ENCODE measurements at places on chromosomes 3 and 15.

DNA sequence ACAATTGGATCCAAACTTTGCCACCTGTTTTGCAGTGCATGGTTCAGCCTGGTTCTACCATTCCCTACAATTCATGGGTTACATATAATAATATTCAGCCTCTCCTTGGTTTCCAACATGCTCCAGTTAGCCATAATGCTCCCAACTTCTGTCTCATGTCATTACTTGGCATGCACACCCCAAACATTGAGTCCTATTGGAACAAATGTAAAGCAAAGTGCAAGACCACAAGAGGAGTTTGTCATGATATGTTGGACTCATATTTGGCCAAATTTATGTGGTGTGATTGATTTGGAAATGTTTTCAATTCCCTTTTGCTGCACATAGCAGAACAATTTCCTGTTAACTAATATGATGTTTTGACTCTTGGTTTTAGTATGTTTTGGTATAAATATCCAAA, 50.2 kb downstream of the KCNAB1 start:
- DNase-seq, result no peak

- no peak for DNase-seq
Measured at GRCh38 chr15:60972866-60973265, 256.2 kb downstream of the RORA start.

DNA sequence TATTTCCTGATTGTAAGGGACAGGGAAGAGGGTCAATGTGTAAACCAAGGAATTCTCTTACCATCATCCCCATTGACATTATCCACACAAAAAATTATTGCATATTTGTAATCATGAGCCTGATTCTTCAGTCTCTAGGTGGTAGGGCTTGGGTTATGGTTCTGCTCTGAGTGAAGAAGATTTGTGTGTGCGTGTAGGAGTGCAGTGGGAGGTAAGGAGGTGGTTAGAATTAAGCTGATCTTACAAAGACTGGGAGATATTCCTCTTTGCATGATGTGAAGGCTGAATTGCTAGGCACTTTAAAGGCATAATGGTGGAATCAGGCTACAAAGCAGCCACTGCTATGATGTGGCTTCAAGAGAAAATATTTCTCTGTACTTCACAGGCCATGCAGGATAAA, 23.0 kb upstream of the MINDY4B start:
- no peak for DNase-seq

DNA sequence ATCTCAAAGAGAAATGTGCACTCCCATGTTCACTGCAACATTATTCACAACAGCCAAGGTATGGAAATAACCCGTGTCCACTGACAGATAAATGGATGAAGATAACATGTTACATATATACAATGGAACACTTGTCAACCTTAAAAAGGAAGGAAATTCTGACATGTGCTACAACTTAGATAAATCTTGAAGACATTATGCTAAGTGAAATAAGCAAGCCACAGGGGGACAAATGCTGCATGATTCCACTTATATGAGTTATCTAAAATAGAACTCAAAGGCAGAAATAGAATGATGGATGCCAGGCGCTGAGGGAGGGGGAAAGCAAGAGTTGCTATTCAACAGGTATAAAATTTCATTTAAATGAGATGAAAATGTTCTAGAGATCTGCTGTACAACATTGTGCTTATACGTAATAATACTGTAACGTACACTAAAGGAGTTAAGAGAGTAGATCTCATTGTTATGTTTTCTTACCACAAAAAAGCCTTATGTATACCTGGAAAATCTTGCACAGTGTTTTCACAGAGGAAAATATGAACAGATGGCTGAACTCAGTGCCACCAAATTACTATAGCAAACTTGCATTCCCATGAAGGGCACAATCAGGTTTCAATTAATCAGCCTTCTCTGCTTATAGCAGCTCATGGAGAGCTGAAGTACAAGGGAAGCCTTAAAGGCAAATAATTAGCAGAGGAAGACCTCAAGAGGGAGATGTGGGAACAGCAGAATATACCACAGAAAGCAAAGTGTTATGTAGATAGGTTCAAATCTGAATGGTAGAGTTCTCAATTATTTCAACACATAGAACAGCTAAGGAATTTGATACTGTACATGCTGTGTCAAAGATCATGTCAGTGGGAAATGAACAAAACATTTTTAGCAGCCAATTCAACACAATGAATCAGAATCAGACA, 8.1 kb upstream of the VPS39 start:
- peak; percentile 4 for DNase-seq

- DNase-seq, result no peak
Measured at GRCh38 chr3:24505691-24506550, 11.3 kb upstream of the THRB start.

DNA sequence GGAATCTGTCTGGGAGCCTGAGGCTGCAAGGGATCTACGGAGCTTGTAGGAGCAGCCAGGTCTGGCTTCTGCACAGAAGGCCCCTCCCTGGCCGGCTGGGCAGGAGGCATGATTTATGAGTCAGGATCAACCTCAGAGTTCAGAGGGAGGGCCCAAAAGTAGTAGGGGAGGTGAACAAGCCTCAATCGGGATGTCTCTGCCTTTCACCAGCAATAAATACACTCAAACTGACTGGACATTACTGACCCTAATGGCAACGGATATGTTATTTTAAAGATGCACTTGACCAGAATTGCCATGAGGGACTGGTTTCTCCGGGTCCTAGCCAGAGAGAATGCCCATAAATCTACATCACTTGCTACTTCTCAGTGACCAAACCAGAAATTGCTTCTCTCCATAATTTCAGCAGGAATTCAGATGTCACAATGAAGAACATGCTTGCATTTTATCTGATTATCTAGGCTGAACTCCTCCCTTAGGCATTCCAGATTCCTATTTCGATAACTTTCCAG, 109.6 kb upstream of the LMOD3 start:
- no peak for DNase-seq

GRCh38 chr3:88019024-88019423, 39.8 kb downstream of the CGGBP1 start:
- no peak for DNase-seq

DNA sequence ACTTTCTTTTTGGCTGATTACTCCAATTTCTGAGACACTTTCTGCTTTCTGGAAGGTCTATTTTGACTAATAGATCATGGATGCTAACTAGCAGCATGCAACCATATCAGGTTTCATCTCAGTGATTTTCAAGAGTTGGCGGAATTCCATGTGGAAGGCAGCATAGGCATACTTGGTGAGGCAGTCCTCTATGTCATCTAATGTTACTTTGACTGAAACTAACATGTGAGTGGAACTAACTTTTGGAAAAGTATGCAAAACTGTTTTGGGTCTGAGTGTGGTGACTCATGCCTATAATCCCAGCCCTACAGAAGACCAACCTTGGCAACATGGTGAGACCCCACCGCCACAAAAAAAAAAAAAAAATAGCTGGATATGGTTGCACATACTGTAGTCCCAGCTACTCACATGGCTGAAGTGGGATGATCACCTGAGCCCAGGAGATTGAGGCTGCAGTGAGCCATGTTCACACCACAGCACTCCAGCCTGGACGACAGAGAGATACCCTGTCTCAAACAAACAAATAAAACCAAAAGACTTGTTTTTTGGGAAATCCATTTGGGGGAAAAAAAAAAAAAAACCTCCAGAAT, 1033.7 kb downstream of the ROBO1 start:
- DNase-seq, result no peak

DNA sequence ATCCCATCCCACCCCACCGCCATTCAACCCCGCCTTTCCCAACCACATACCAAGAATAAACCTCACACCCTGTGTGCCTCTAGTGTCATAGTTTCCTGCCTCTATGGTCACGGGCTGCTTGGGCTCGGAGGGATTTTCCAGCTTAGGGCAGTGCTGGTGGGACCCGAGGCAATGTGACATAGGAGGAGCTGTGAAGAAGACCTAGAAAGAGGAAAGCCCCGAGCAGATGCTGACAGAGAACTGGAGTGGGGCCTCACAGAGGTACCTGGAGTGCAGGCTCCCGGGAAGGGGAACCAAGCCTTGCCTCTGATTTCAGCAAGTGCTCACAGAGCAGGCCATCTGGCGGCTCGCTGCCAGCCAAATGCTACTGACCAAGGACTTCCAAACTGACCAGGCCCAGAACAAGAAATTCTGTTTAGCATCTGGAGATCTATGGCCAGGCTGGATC, 27.5 kb downstream of the BHLHE40 start:
- no peak for DNase-seq

GRCh38 chr3:4752201-4753072, 226.8 kb upstream of the BHLHE40 start:
- no peak for DNase-seq

DNA sequence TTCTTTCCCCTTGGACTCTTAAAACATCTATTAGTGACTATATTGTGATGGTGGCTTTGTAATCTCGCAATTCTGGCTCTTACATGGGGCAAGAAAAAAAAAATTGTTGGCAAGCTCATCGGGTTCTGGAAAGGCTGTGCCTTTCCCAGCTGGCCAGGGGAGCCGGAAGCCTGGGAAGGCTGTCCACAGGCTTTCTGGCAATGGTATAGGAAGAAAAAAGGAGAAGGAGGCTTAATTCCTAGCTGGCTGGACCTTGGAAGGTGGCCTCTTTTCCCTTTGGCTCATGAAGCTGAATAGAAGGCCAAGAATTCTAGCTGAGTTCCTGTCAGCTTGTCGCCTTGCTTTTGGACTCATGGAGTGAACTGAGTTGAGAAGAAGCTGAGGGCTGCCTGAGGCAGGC, 243.5 kb upstream of the SEMA6D start:
- no peak for DNase-seq

GRCh38 chr3:117192888-117193287, 483.3 kb downstream of the TUSC7 start:
- no peak for DNase-seq

DNA sequence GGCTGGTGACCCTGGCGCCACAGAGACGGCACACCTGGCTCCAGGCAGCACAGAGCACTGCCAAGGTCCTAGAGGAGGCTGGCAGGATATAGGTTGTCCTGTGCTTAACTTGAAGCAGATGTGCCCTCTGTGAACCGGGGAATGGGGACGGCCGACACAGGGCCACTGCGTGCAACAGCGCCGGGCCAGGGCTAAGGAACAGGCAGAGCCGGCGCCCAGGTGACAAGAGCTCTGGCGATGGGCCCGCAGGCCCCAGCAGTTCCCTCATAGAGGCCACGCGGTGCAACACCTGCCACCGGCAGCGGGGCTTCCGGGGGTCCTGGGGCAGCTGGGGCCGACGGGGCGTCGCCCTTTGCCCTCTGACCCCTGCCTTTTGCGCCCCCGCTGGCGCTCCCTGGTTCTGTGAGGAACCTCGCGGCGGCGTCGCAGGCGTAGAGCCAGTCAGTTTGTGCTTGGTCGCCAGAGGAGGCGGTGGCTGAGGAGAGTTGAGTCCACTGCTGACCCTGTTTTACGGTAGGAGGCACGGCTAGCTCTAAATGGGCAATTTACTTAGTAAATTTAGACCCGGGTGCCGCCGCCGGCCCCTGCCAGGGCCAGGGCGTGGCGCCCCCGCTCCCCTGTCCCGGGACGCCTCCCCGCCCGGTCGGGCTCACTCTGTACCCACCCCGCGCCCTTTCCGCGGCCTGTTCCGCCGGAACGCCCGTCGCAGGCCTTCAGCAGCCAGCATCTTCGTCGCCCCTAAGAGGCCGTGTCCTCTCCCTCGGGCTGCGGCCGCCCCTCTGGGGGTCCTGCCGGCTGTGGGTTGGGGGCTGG, at the start of gene NPAP1:
Gene NPAP1, plus strand, starts transcription at position 444 of the 813 bp plus-strand sequence. Its CDS starts 93 bp downstream, at position 537.
- DNase-seq, result no peak

DNA sequence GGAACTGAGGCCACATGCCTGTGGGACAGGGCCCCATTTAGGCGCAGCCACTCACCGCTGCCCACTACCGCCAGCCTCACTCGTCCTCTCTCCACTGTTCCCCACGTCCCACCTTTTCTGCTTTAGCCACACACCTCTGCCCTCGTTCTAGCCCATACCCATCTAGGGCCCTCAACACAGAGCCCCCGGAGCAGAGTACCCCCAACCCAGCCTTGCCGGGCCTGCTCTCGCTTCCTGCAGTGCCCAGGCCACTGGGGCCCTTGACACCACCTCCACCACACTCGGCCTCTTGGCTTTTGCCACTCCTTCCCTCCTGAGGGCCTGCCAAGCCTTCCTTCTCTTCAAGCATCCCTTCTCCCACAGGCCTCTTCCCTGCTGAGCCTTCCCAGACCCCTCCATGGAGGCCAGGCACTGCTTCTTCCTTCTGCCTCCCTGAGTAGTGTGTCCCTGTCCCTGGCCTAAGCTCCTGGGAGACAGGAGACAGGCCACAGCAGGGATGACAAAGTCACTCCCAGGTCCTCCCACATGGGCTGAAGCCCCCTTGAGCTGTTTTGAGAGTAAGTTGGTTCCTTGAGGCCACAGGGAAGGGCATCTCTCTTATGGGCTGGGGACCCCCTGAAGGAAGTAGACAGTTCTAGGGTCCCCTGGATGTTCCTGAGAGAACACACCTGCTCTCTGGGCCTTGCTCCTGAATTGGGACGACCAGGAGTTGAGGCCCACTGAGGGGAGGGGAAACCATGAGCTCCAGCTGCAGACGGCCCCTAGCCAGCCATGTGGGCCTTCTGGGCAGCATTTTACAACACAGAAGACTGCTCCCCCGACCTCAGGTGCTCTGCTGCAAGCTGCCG, 4.4 kb downstream of the PRSS50 start:
- DNase-seq, result no peak

GRCh38 chr15:70717237-70717793, 46.0 kb downstream of the UACA start:
- DNase-seq, result no peak

- peak; percentile 15 for DNase-seq
Measured at GRCh38 chr3:98188545-98188944, 22.0 kb downstream of the OR5H15 start.

DNA sequence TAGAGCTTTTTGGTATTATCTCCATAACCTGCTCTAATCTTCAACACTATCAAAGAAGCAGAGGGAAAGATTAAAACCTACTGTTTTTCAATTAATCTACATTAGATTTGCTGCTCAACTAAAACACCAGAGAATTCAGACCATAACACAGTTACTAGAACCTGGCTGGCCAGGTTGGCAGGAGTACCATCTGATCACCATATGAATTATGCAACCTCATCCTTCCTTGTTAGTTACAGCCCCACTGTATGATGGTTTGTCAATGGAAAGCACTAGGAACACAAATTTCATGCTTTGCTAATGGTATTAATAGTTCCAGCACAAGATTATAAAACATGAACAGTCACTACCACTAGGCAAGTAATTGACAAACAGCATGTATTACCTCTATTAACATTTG, 5.8 kb downstream of the NPHP3 start:
- no peak for DNase-seq

GRCh38 chr15:83107841-83108181, 366 bp downstream of the TM6SF1 start:
- DNase-seq, result no peak

GRCh38 chr15:36886701-36887100, 213.6 kb downstream of the MEIS2 start:
- no peak for DNase-seq
